ENCODE measurements at places on chromosomes 4 and X.

GRCh38 chr4:99983289-99983943 is 33.3 kb upstream of the H2AZ1 start:
- DNase-seq = no peak

DNA sequence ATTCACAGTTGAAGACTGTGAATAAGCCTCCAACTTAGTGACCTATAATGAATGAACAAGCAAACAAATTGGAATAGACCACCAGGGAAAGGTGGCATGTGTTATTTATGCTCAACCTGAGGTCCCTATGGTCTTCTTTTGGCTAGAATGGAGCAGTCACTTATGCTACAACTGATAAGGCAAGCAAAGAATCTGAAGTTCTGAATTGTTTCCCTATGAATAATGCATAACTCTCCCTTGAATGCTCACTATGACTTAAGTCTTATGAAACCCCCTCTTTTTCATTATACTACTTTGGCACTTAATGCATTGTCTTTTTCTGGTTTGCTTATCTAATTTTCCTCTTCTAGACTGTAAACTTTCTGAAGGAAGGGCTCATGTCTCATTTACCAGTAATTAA is 2.6 kb downstream of the GIMD1 start:
- DNase-seq = no peak

GRCh38 chr4:31246856-31247255 is 526.7 kb downstream of the PCDH7 start:
- DNase-seq = no peak

DNA sequence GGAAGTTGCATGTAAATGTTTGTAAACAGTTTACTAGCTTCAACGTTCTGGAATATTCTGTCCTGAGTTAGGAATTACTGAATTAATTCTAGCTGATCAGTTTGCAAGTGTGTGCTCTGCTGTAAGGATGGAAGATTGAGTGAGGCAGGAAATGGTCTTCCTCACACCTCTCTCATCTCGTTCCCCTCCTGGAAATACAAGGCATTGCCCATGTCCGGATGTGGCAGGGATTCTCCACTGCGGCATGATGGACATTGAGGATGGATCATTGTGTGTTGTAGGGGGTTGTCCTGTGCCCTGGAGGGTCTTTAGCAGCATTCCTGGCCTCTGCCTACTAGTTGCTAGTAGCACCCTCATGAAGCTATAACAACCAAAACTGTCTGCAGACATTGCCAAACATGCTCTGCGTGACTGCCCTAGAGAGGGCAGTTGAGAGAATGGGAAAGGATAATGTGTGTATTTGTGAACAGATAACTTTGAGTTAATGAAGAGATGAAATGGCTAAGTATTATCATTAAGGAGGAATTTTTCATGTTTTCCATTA is 12.6 kb downstream of the CA5B start:
- peak; percentile 11 for DNase-seq

GRCh38 chr4:110088670-110089069 is 109.7 kb downstream of the ELOVL6 start:
- DNase-seq = peak; percentile 38

DNA sequence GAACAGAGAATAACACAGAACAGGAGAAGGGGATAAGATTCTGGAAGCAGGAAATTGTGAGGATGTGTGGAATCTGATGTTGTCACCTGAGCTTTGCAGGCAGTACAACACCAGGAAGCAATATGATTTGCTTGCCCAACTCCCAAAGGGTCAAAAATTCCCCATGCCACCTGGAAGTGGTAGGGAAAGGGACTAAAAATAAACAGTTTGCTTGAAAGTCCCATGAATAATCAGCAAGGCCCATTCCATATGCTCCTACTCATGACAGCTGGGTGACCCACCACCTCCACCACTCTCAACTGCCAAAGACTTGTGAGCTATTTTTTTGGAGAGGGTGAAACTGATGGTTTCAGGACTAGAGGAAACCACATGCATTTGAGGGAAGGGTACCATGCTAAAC is 168.4 kb downstream of the KCNIP4 start:
- peak; percentile 66 for DNase-seq

- no peak for DNase-seq
These were observed 34.1 kb upstream of the GAB1 start for GRCh38 chr4:143302536-143302935.

DNA sequence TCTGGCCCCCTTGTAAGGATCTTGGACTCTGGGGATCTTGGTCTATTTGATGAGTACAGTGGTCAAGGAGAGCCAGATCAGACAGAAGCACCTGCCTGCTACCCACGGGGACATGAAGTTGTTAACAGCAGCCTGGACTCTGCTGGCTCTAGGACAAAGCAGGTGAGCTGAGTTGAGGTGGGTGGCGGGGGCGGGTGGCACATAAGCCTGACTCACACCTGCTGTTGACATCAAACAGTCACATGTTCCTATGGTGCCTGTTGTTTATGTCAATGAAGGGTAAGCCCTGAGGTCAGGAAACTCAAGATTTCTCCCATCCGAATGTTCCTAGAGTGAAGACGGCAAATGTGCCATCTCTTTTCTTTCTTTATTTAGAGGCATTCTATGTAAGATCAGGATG is 50.1 kb upstream of the CLNK start:
- no peak for DNase-seq

GRCh38 chrX:71923516-71923915 is 12.9 kb downstream of the NHSL2 start:
- no peak for DNase-seq

GRCh38 chr4:80252953-80253352 is 13.5 kb upstream of the FGF5 start:
- DNase-seq = no peak

GRCh38 chr4:163804001-163804400 is 309.5 kb downstream of the TMA16 start:
- DNase-seq = no peak

DNA sequence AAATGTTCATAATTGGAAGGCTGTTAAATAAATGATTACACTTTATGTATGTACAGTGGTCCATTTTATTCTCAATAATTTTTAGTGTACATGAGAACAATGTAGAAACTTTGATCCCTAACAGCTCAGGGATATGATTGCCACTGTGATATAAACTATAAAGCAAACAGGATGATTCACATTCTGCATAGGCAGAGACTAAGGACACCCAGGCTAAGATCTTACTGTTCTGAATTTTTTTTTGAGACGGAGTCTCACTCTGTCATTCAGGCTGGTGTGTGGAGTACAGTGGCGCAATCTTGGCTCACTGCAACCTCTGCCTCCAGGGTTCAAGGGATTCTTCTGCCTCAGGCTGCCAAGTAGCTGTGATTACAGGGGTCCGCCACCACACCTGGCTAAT is 186.6 kb downstream of the PDGFC start:
- no peak for DNase-seq
